ENCODE measurements at places on chromosomes 11 and 22. TPM values are rescaled to one million over a fixed set of nuclear protein-coding genes. Genes with fewer than 3 reads are reported as not detected.

The PGA5 gene
- 1,340 TPM for total RNA-seq

The SCN4B gene
- not detected for total RNA-seq

The BRSK2 gene
- total RNA-seq = 1.8 TPM

The OR51B4 gene
- not detected for total RNA-seq

The ISX gene
- not detected for total RNA-seq

The COA4 gene
- total RNA-seq = 42.0 TPM

The KIF18A gene
- total RNA-seq = 2.3 TPM

- no peak for DNase-seq
- H3K4me3 ChIP-seq = no peak overlapping the region
- H3K27ac ChIP-seq = no peak overlapping the region
- no peaks in the 10 kb centered on the region for H3K36me3 ChIP-seq
- no peaks in the 10 kb centered on the region for H3K27me3 ChIP-seq
These were observed 42.7 kb downstream of the PPP6R3 start for GRCh38 chr11:68503251-68503687.

GRCh38 chr11:65224930-65225278 is 36.9 kb upstream of the POLA2 start:
- H3K4me3 ChIP-seq = no peak overlapping the region
- H3K27ac ChIP-seq = no peak overlapping the region
- no peaks in the 10 kb centered on the region for H3K27me3 ChIP-seq

DNA sequence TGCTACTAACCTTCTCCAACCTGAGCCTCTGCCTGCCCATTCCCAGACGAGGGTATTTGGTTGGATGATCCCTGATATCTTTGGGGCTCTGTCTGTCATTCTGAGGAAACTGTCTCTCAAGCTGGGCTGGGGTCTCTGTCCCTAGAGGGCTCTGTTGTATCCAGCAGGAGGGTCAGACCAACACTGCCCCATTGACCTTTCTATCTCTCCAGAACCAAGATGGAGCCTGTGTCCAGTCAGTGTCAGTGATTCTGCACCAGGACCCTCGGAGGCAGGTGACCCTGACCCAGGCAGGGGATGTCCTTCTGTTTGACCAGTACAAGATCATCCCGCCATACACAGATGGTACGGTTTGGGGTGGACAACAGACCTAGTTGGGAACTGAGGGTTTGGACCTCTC is 21.9 kb downstream of the OTOG start:
- H3K27ac ChIP-seq = no peak overlapping the region
- DNase-seq = no peak
- H3K27me3 ChIP-seq = no peaks in the 10 kb centered on the region
- no peaks in the 10 kb centered on the region for H3K4me1 ChIP-seq

- peak overlapping the region; percentile 4 for H3K4me3 ChIP-seq
- H3K27ac ChIP-seq = peak overlapping the region; percentile 68
- H3K4me1 ChIP-seq = peaks cover 68% of the 10 kb centered on the region
- no peaks in the 10 kb centered on the region for H3K36me3 ChIP-seq
- H3K27me3 ChIP-seq = no peaks in the 10 kb centered on the region
- peak; percentile 92 for DNase-seq
These were observed 11.0 kb upstream of the GRAMD4 start for GRCh38 chr22:46609175-46609690.

- no peak overlapping the region for H3K4me3 ChIP-seq
- H3K36me3 ChIP-seq = no peaks in the 10 kb centered on the region
- H3K27ac ChIP-seq = no peak overlapping the region
- DNase-seq = no peak
- peaks cover 7% of the 10 kb centered on the region for H3K4me1 ChIP-seq
These were observed 132.1 kb upstream of the BMAL1 start for GRCh38 chr11:13145461-13145860.

DNA sequence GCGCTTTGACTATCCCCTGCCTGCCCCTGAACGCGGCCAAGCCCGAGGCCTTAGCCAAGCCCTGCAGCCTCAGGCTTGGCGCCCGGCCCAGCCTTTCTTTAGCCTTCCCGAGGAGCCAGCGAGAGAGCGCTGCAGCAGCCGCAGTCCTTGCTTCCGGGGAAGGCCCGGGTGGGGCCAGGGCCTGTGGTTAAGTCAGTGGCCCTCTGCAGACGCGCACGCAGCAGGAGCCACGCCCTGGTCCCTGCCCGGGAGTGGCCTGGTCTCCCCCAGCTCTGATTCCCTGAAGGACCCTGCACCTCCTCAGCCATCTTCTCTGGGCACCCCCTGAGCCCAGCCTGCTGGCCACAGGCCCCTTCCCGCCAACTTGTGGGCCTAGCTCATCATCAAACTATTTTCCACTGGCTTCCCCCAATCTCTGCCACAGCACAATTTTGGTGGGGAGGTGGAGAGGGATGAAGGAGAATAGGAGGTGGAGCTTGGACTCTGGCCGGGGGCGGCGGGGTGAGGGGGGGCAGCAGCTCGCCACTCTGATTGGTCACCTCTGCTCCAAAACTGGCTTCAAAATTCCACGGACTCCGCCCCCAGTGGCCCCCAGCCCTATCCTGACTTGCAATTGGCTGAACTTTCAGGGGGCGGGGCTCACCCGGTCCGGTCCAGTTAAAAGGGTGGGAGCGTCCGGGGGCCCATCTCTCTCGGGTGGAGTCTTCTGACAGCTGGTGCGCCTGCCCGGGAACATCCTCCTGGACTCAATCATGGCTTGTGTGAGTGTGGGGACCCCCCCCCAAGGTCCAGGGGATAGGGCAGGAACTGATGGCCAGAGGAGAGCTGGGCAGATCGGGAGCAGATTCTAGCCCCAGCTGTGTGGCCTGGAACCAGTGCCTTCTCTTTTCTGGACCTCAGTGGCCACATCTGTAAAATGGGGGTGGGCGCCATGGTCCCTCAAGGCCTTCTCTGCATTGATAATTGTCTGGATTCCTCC is at the start of gene LGALS1:
Gene LGALS1 (plus strand): TSS at position 686 of the 979 bp plus-strand sequence. CDS start 67 bp downstream, at position 753.
- no peaks in the 10 kb centered on the region for H3K27me3 ChIP-seq
- peaks cover 21% of the 10 kb centered on the region for H3K36me3 ChIP-seq
- peaks cover 31% of the 10 kb centered on the region for H3K4me1 ChIP-seq
- peak; percentile 94 for DNase-seq

DNA sequence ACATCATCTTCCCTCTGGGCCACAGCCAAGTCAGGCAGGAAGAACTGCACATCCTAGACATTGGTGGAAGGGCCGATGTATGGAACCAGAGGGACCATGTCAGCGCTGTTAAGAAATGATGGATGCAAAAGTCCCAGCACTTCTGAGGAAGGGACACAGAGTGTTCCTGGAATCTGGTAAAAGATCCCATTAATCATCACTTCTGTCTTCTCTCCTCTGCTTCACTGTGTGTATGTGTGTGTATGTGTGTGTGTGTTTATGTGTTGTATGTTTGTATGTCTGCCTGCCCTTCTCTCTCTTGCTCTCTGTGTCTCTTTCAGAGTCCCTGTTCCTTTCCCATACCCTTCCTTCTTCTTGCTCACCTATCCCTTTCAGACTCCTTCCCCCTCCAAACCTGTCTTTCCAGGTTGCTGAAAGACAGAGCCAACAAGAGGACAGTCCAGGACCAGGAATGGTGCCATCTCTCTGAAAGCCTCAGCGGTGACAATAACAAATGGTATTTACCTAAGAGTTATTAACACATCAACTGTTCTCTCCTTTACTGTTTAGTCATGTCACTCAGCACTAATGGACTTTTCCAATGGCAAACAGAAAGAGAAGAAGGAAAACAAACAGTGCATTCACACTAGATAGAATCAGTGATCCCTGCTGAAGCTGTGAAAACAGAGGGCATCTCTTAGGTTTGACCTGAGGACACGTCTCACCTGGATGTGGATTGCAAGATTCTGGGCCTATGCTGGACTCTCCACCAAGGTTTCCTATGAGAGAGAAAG is 47.1 kb downstream of the EHF start:
- no peak for DNase-seq
- H3K4me3 ChIP-seq = no peak overlapping the region
- H3K36me3 ChIP-seq = no peaks in the 10 kb centered on the region
- H3K4me1 ChIP-seq = no peaks in the 10 kb centered on the region

GRCh38 chr22:24027389-24027975 is 16.4 kb downstream of the CABIN1 start:
- H3K27ac ChIP-seq = no peak overlapping the region
- H3K4me3 ChIP-seq = no peak overlapping the region
- H3K36me3 ChIP-seq = peaks cover 9% of the 10 kb centered on the region

- H3K4me3 ChIP-seq = no peak overlapping the region
- DNase-seq = no peak
- H3K27me3 ChIP-seq = no peaks in the 10 kb centered on the region
- peaks cover 97% of the 10 kb centered on the region for H3K4me1 ChIP-seq
- H3K27ac ChIP-seq = peak overlapping the region; percentile 76
These were observed 9.0 kb downstream of the LIMK2 start for GRCh38 chr22:31221084-31221483.

DNA sequence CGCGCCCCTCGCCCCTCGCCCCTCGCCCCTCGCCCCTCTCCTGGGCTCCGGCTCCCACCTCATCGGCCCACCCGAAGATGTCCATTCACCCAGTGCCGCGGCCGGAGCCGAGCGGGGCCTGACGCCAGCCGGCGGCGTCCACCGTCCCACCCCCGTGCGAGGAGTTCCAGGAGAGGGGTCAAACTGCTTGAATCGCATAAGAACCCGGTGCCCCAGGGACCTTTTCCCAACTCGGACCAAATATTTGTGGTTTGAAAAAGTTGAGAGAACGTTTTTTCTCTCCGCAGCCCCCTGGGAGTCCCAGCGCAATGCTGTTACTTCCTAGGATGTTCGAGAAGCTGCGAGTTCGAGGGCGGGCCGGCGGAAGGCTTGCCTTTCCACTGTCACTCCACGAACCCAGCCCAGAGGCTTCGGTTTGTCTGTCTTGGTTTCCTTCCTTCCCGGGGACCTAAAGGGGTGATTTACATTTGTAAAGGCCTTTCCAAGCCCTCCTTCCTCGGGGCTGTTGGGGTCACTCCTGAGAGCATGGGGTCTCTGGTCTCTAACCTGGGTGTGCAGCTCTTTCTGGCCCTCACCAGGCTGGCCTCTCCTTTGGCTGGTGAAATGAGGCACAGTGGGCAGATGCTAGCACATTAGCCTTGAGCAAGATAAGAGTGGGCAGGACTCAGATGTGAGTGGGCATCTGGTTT is 38.0 kb downstream of the ETS1 start:
- no peaks in the 10 kb centered on the region for H3K27me3 ChIP-seq
- peaks cover 16% of the 10 kb centered on the region for H3K4me1 ChIP-seq
- DNase-seq = peak; percentile 81
- peak overlapping the region; percentile 44 for H3K4me3 ChIP-seq

DNA sequence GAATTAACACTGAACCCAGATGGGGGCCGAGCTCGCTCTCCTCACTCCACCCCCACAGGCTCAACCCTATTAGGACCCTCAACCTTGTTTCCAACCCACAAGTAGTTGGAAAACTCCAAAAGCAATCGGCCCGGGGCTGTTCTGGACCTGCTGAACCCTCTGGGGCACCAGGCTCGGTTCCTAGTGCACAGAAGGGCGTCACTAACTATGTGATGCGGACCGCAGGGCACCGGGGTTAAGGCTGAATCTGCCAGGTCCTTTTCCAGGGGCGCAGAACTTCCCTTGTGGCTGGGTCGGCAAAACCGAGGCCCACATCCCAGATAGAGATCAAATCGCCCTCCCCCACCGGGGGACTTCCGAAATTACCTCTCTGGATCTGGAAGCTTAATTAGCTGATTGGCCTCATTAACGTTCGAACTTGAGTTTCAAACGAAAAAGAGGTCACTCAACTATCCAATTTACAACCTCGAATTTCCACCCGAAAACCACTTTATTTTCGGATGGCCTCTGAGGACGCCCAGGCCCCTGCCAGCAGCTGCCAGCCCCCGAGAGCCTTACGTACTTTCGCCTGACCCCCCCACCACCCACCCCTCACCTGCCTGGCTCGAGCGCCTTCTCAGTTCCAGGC is 1.7 kb downstream of the SHANK2 start:
- H3K27me3 ChIP-seq = peaks cover 21% of the 10 kb centered on the region
- H3K27ac ChIP-seq = peak overlapping the region; percentile 89
- DNase-seq = peak; percentile 24
- H3K36me3 ChIP-seq = no peaks in the 10 kb centered on the region
- peaks cover 24% of the 10 kb centered on the region for H3K4me1 ChIP-seq

DNA sequence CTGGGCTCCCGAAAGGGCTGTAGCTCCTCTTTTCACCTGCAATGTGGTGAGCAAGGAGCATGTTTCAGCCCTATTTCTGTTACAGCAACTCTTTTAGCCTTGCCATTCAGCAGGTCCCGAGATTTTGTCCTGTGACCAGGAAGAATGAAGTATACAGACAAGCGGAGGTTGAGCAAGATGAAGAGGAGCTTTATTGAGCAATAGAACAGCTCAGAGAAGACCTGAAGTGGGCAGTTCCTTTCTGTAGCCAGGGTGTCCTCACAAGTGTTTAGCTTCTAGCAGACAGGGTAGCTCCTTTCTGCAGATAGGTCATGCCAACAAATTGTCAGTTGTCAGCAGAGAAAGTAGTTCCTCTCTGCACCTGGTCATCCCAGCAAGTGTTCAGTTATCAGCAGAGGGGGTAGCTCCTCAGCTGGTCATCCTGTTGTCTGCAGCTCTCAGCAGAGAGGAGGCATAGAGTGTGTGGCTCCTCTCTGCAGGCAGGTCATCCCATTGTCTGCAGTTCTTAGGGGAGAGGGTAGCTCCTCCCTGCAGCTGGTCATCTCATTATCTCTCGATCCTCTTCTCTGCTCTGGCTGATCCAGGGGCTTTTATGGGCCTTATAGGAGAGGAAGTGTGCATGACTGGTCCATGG is 5.4 kb upstream of the OR56A4 start:
- no peak overlapping the region for H3K4me3 ChIP-seq
- H3K4me1 ChIP-seq = no peaks in the 10 kb centered on the region
- no peak overlapping the region for H3K27ac ChIP-seq
- DNase-seq = no peak
- H3K36me3 ChIP-seq = no peaks in the 10 kb centered on the region

DNA sequence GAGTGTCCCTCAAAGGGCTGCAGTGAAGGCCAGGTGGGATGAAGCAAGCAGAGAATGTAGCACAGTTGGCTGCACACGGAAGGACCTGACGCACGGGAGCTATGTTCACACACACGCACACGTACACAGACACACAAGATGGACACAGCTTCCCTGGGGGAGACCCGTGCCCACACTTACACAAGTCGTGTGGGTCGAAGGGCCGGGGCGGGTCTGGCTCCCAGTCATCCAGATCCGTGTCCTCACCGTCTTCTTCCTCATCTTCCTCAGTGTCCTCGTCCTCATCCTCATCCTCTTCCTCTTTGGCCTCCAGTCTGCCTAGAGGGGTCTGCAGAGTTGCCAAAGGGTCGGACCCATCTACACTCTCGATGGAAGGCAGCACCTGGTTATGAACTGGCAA is 51.6 kb upstream of the NFRKB start:
- H3K27ac ChIP-seq = no peak overlapping the region
- H3K36me3 ChIP-seq = peaks cover 40% of the 10 kb centered on the region
- DNase-seq = no peak
- no peaks in the 10 kb centered on the region for H3K27me3 ChIP-seq
- H3K4me3 ChIP-seq = no peak overlapping the region

DNA sequence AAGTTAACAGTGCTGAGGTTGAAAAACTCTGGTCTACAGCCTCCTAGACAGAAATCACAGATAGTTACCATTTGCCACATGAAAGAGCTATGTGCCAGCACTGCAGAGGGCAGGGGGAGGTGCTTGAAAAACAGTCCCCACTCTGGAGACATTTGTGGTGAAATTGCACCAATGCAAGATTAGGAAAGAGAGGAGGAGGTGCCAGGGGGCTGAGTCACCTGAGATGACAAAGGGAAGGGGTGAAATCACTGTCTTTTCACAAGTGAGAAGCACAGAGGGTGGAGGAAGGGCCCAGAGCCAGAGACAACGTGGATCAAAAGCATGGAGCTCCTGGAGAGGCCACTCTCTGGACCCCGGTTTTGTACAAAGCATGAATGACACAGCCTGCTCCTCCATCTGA is 196.3 kb downstream of the BUD13 start:
- no peak overlapping the region for H3K4me3 ChIP-seq
- H3K27me3 ChIP-seq = peaks cover 52% of the 10 kb centered on the region
- no peaks in the 10 kb centered on the region for H3K4me1 ChIP-seq
- no peak overlapping the region for H3K27ac ChIP-seq

GRCh38 chr11:43410394-43410793 is 51.7 kb downstream of the TTC17 start:
- peak; percentile 65 for DNase-seq
- H3K4me3 ChIP-seq = no peak overlapping the region
- no peaks in the 10 kb centered on the region for H3K27me3 ChIP-seq

All from stomach (tissue), 19 donors.